ENCODE measurements at places on chromosomes 7 and 10.

DNA sequence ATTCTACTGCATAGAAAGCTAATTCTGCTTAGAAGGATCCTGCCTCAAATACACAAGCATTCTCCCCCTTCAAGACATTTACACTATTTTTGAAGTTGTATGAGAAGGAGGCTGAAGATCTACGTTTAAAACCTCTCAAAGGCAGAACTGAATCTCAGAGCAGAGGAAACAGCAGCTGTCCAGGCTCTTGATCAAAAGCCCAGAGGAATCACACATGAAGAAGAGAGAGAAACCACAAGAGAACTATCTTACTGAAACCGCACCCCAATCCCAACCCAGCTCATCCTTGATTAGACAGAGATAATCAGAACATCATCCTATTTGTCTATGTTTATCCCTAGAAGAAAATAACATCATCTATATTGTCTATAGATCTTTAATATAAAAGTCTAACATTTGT lies 2.2 kb upstream of the DNAJC1 start:
- DNase-seq, result no peak

- DNase-seq, result no peak
Measured at GRCh38 chr10:3006607-3007006, 60.7 kb upstream of the PFKP start.

DNA sequence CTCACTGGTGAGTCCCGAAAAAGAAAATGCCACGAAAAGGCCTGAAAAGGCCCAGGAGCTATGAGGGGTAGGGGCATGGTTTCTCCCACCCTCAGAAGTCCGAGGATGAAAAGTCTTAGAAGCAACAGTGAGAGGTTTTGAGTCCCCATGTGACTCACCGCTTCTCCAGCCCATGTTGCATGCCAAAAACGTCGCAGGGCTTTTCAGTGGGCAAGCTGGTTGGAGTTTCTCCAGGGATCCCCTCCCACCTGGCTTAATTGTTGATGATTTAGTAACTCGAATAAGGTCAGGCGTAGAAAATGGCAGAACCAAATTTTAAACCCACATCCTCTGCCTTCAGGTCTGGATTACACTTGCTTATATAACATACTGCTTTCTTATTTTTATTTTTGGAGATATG lies 96.3 kb upstream of the ARMC3 start:
- no peak for DNase-seq

- DNase-seq, result no peak
Measured at GRCh38 chr10:47243791-47244190, 56.2 kb upstream of the GDF10 start.

DNA sequence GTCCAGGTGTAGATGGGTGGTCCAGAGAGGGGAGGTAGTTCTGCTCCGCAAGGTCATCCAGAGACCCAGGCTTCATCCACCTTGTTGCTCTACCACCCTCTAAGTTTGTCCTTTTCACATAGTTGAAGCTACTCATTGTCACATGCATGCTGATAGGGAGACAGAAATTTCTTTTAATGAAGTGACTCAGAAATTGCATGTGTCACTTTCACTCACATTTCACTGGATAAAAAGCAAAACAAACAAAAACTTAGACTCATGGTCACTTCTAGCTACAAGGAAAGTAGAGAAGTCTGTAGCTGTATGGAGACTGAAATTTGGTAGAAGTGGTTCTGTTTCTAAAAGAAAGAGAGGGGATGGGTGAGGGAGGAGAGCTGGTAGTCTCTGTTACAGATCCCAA lies 161.9 kb downstream of the SORCS3 start:
- no peak for DNase-seq
